ENCODE measurements at places on chromosomes 1 and 21. TPM values are rescaled to one million over a fixed set of nuclear protein-coding genes. Genes with fewer than 3 reads are reported as not detected.

The HP1BP3 gene
- 195 TPM for total RNA-seq

The OR2L8 gene
- not detected for total RNA-seq

The DISP1 gene
- total RNA-seq, result 6.6 TPM

The RPTN gene
- not detected for total RNA-seq

The CTNNBIP1 gene
- 23.5 TPM for total RNA-seq

The WNT3A gene
- not detected for total RNA-seq

Measured in smooth muscle cell of the pulmonary artery (primary cell).